EH (cell line): ENCODE measurements at places on chromosomes 16 and 17.

DNA sequence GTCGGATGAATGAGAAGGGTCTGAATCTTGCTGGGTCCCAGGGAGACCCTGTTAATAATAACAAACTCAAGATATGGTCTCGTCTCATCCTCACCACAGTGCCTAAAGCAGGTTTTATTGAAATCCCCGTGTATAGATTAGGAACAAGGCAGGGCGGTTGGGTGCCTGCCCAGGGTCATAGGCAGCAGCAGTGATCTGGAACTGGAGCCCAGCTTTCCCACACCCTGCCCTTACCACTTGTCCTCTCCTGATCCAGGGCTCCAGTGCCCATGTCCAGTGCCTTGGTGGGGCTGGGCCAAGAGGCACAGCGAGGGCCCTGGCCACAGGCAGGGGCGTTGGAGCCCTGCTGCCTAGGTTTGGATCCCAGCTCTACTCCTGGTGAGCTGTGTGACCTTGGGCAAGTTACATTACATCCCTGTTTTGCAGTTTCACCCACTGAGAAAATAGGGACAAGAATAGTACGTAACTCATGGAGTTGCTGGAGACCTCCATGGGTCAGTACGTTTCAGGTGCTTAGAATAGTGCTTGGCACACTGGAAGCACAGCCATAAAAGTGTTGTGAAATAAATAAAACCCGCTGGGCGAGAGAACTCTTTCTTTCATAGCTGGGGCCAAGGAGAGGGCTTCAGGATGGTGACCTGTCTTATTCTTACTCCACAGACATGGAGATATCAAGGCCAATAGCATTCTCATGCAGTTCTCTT is 13.9 kb downstream of the SOCS3 start:
- no peak for DNase-seq

DNA sequence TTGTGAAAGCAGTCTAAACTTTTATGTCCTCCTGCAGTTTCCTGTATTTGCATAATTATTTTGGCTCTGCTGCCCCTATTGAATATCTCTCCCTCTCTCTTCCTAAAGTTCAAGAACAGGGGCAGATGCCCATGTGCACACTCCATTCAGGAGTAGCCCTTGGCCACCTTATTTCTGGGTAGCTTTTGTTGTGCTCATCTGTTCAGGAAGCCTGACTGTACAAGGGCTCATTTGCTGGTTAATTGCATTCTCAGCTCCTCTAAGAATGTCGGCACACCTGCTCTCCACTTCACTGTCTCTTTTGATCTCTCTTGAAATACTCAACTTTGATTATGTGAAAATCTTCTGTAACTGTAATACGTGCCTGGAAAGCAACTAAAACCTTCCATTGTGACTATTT is 1378.8 kb upstream of the CDH8 start:
- DNase-seq, result no peak

DNA sequence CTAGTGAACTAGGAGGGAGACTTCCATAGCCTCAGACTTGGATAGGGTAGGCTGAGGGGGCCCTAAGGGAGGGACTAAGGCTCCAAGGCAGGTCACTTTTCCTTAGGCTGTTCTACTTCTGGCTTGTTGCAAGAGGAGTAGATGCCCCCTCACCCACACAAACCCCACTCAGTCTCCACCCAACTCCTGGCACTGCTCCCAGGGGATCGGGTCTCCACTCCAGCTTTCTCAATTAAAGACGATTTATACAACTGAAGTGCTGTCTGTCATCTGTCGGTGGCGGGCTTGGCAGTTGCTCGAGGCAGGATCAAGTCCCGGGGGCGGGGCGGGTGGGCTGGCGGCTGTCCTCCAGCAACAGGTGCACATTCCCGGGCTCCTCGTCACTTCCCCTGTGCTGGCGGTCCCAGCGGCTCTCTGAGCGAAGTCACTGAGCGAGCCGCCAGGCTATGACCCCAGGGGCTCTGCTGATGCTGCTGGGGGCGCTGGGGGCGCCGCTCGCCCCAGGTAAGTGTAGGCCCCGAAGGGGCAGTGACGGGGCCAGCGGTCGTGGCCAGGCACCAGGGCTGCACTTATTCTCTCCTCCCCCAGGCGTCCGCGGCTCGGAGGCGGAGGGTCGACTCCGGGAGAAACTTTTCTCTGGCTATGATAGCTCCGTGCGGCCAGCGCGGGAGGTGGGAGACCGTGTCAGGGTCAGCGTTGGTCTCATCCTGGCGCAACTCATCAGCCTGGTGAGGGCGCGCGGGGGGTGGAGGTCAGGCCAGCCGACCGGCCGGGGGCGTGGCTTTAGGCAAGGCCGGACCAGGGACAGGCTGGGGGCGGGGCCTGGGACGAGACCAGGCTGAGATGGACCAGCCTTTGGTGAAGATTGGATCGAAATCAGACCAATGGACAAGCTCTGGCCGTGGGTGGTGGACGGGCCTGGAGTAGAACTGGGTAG is at the start of gene CHRNB1:
Gene CHRNB1 (plus strand): TSS at position 380 of the 937 bp plus-strand sequence. CDS start 67 bp downstream, at position 447.
- DNase-seq, result peak; percentile 52

GRCh38 chr16:48862087-48862532 is 252.1 kb upstream of the N4BP1 start:
- peak; percentile 77 for DNase-seq

DNA sequence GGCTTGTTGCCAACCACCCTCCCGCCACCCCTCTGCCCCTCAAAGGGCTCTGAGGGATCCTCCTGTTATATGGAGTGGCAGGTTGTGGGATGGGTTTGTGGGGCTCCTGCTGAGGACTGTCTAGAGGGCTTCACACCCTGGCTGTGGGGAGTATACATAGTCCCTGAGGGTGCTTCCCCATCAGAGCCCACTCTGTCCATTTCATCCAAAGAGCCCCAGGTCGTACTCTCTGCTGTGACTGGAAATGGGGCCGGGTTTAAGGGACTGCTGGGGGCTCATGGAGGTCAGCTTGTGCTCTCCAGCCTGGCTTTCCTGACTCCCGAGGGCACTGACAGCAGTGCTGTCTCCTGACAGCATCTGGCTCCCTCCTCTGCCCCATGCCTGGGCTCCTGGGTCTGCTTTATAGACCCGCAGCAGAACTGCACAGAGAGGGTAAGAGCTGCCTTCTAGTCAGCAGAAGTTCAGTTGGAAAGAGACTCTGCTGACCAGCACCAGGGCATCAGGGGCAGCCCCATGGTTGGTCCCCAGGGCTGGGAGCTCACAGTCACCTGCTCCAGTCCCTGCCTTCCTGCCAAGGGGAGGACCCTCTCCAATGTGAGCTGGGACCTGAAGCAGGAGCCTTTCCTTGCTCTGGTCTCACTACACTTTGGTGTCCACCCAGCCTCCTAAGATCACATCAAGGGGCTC is 17.8 kb upstream of the TNS4 start:
- DNase-seq, result no peak

DNA sequence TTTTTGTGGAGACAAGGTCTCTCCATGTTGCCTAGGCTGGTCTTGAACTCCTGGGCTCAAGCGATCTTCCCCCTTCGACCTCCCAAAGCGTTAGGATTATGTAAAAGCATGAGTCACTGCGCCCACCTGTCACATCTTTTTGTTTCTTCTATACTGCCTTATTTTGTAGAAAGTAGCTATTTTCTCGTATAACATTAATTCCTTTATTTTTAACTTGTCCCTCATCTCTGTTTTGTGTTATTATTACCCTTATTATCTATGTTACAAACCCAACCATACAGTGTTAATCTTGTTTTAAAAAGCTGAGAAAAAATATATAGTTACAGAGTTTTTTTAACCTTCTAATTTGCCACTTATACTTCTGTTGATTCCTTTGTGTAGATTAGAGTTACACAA is 1.4 kb upstream of the TXNDC11 start:
- no peak for DNase-seq

- DNase-seq, result peak; percentile 90
Measured at GRCh38 chr17:77433385-77434135, 292.8 kb downstream of the SEC14L1 start.

GRCh38 chr16:55703003-55704001 is 47.5 kb downstream of the SLC6A2 start:
- peak; percentile 67 for DNase-seq

GRCh38 chr16:88298833-88299745 is 83.7 kb upstream of the ZNF469 start:
- DNase-seq, result peak; percentile 68

DNA sequence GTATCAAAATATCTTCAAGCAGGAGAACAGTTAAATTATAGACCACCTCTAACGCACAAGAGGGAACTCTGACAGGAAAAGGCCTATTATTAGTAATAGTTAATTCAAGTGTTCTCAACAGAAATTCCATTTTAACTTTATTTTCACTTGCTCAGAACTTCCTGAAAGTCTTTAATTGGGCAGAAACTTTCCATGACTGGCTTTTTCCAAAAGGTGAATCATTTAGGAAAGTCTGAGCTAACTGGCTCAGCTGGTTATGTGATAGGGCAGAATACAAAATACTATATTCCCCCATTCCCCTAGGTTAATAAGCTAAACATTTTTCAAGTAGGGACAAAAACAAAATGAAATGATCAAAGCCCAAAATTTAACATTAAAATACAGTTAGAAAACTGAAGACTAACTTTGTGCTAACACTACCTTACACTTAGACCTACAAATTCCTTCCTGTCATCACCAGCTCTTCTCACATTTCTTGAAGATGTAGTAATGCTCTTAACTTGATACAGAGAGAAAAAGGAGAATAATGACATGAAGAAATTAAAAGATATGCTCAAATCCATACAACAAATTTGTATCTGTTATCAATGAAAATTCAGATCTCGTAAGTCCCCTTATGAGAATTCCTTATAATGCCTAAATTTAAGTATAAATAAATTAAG is 31.0 kb downstream of the CFDP1 start:
- peak; percentile 80 for DNase-seq

DNA sequence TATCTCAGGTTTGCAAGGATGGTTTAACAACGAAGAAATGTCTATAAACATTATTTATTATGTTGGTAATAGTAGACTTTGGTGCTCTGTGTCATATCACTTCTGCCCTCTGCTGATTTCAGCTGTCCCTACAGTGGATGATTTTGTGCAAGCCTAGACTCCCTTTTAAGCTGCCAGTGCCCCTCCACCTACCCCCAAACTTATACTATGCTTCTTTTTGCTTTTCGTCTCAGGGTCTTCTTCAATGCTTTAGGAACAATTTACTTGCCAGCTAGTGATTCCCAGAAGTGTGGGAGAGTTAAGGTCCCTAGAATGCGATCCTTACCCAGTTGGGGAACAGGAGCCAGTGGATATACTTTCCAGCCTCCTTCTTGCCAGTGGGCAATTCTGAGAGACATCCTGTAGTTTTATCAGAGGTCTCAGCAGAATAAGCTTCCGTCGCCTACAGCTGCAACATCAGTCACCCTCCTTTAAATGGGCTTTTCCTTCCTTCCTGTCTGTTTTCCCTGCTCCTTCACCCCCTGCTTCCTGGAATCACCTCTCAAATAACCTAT is 4.1 kb downstream of the ICAM2 start:
- DNase-seq, result no peak

DNA sequence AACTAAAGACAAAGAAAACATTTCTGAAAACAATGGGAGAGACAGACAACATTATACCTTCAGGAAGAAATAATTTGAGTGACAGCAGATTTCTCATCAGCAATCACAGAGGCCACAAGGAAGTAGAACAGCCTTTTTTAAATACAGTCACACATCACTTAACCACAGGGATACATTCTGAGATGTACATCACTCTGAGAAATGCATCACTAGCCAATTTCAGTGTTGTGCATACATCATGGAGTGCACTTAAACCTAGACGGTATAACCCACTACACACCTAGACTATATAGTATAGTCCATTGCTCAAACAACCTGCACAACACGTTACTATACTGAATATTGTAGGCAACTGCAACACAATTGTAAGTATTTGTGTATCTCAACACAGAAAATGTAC is 24.9 kb upstream of the ALOX12 start:
- DNase-seq, result no peak

GRCh38 chr16:81730090-81731051 is 48.7 kb upstream of the PLCG2 start:
- peak; percentile 83 for DNase-seq

- no peak for DNase-seq
Measured at GRCh38 chr17:39663340-39663687, 1.8 kb upstream of the TCAP start.
